ENCODE measurements at places on chromosomes 1 and 21.
A peak's percentile ranks its signal among the peaks of the same experiment; 100 is the strongest.

DNA sequence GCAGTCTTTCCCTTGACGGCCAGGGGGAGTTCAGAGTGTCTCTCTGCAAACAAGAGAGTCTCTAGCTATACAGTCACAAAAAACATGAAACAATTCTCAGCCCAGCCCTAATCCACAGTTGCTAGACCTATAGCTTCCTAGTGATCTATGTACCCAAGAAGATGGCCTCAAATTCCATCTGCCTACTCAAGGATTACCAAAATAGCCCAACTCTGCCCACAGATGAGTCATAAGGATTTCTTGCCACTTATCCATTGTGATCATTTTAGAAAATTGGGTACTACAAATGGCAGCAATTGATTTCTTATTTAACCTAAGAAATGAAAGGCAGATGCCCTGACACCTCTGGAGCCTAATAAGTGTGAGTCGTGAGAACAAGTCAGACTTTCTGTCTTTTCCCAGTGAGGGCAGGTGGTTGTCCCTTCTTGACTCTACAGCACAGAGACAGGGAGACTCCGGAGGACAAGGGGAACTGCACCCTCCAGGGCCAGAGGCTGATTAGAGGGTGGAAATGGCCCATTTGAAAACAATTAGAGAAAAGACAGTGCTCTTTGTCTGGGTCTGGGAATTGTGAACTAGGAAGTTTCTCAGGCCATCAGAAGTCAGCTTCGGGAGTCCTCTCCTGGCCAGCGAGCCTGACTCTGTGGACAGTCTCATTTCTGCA lies 65.4 kb downstream of the ABCA4 start:
- DNase-seq, result no peak

DNA sequence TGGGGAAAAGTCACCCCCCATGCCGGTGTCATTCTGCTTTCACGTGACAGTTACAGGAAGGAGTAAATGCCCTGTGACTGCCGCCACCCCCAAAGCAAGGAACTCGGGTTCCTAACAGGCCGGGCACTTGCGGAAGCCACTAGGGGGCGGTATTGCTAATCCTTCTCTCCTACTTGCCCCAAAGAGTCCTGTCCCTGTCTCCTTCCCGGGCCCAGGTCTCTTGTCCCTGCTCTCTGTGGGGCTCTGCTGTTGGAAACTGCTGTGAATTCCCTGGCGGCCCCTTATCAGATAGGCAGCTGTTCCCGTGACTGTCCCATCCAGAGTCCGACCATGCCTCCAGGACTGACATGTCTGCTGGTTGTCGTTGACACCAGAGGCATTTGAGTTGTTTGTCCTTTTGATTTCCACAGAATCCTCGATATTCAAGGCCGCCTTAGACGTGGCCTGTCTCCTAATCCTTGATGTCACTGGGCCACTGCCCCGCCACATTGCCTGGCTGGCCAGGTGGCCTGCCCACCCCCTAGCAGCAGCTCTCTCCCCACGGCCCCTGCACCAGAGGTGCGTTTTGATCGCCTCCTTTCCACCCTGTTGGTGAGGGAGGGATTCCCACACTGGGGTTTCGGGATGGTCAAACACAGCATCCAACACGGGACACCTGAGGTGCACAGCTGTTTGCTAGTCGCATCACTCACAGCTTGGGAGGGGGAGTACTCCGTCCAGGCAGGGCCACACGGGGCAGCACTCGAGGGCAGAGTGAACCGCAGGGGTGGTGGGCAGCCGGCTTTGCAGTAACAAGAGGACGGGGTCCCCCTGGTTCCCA lies 37.3 kb downstream of the CHAF1B start:
- peak; percentile 68 for DNase-seq

GRCh38 chr1:63914241-63914640 lies 140.4 kb downstream of the ROR1 start:
- DNase-seq, result no peak

DNA sequence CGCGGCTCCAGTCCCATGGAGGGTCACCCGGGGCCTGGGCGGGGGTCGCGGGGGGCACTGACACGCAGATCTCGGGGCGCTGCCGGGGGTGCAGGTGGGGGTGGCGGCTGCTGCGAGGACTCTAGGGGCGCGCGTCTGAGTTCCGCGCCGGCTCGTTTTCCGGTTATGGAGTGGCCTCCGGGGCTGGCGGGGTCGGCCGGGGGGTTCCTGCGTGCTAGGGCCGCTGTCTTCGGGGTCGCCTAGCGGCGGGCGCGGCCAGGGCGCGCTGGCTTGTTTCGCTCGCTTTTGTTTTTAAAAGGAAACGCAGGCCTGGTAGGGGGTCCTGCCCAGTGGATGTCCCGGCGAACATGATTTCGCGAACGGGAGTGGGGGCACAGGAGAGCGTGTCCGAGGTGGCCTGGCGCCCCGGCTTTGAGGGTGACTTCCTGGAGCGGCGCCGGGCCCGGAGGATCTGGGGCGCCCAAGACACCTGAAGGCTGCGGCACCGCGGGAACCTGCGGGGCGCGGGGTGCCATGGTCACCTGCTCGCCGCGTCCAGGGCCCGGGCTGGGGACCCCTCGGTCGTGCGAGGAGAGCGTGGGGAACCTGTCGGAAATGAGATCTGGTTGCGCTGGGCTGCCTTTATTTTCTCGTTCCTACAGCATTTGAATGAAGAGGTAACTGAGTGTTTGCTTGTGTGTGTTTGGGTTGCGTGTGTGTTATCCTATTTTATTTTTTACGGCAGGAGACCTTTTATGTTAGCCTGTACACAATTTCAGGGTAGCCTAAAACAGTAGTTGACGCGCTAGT lies 618 bp downstream of the ETS2 start:
- DNase-seq, result peak; percentile 35

- DNase-seq, result no peak
Observed at GRCh38 chr1:3459051-3459908, 4.8 kb downstream of the ARHGEF16 start.
